ENCODE measurements at places on chromosomes 4 and X.

DNA sequence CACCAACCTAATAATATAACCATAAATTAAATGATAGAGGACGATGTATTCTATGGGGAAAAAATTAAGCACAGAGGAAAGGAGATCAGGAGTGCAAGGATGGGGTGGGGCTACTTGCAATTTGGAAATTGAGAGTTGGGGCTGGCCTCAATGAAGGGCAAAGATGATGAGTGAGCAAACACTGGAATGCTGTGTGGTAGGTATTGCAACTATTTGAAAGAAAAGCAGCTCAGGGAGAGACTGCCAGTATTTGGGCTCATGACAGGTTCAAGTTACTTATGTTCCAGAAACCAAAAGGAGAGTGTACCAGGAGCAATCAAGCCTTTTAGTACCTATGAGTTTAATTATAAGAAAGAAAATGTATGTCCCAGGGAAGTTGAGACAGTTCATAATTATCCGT, 47.4 kb downstream of the ASIC5 start:
- no peak for DNase-seq

DNA sequence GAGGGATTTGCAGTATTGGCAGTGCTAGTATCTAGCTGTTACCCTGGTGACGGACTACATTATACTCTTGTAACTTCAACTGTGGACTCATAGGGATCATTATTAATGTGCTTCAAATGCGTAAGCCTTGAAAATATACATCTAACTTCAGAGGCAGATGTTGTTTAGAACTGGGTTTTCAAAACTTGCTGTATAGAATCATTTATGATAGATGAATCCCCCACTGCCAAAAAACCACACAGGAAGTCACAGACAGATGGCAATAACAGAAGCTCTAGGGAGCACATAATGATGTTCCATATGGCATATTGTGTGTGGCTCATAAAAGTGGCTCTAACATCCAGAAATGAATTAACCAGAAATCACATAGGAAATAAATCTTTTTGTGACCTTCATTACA, 62.3 kb upstream of the RELL1 start:
- DNase-seq = no peak

- DNase-seq = no peak
Observed at GRCh38 chr4:170274616-170275015, 184.9 kb upstream of the AADAT start.

DNA sequence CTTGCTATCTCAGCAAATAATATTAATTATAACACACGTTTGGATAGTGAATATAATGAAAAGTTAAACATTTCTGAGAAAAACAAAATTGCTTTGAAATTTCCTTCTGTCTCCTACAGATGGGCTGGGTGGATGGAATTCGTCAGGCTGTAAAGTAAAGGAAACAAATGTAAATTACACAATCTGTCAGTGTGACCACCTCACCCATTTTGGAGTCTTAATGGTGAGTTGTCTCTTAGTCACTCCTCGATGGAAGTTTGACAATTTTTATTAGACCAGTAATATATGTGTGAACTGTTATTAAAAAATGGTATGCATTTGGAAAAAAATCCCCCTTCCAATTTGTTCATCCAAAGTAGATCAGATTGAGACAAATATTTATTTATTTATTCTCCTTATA, 92.5 kb upstream of the BRS3 start:
- DNase-seq = no peak

GRCh38 chrX:1427756-1428155, 25.0 kb downstream of the ASMTL start:
- DNase-seq = no peak

GRCh38 chrX:119529345-119530276, 35.6 kb downstream of the STEEP1 start:
- no peak for DNase-seq

- DNase-seq = no peak
Observed at GRCh38 chr4:112110059-112110425, 35.2 kb upstream of the FAM241A start.

DNA sequence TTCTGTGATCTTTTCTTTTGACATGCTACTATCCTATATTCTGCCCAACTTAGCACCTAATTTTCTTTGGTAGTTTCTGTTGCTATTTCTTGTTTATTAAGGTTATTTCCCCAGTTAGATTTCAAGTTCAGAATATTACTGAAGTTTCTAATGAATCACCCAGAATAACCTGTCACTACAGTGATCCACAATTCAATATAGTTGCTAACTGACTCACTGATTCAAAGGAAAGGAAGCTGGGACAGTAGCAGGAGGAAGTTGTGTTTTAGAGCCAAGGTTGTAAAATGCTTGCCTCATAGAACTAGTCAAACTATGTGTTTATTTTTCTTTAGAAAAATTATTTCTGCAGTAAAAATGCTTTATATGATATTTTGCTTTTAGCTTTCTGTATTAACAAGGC, 37.4 kb downstream of the PAK3 start:
- no peak for DNase-seq

DNA sequence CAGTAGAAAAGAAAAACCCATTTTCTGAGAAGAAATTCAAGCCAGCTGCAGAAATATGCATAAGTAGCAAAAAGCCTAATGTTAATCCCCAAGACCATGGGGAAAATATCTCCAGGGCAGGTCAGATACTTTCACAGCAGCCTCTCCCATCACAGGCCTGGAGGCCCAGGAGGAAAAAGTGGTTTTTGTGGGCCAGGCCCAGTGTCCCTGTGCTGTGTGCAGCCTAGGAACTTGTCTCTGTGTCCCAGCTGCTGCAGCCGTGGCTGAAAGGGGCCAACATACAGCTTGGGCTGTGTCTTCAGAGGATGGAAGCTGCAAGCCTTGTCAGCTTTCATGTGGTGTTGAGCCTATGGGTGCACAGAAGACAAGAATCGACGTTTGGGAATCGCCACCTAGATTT, 581.0 kb downstream of the C4orf33 start:
- DNase-seq = no peak

DNA sequence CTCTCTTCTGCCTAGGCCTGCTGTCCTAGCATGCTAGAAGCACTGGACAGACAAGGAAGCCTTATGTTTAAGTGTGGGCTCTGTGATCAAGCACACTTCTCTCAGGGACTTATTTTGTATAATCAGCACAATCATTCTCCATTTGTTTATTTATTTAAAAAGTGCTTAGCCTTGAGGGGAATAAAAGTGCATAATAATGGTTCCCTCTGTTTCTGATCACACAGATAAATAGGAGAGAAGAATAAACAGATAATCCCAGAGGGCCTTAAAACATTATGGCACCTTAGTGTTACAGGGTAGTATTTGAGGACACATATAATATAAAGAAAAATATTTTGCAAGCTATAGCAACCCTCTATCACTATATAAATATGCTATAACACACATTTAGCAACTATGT, 146.5 kb downstream of the UNC5C start:
- no peak for DNase-seq
